ENCODE measurements at places on chromosomes 12 and 14.

DNA sequence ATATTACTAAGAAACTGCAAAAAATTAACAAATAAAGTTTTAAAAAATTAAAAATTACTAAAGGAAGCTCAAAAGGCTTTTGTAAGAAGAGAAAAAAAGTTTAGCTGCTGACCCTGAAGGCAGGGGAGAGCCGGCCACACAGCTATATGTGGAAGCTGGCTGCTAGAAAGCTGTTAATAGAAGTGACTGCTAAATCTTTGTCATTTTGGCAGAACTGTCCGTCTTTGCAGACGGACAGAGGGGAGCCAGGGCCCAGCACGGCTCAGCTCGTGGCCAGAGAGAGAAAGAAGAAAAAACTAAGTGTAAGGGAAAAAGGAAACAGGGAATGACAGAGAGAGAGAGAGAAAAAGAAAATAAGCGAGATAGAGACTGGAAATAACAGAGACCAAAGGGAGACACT, 27.9 kb downstream of the PRMT8 start:
- no peak for DNase-seq

DNA sequence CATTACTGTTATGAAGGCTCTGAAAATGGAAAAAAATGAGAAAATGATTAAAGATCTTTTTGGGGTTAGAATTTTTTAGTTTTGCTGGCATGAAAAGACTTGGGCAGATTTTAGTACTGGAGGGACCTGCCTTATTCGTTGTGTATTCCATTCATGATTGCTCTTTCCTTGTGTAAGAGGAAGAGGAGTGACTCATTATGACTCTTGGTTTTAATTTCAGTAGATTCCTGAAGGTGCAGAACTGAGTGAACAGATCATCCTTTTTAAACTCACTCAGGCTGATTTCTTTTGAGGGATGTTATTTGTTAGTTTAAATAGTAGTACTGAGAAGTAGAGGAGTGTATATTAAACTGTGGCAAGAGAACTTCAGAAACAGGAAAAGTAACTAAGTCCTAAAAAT, 41.6 kb downstream of the AKAP6 start:
- DNase-seq, result no peak

DNA sequence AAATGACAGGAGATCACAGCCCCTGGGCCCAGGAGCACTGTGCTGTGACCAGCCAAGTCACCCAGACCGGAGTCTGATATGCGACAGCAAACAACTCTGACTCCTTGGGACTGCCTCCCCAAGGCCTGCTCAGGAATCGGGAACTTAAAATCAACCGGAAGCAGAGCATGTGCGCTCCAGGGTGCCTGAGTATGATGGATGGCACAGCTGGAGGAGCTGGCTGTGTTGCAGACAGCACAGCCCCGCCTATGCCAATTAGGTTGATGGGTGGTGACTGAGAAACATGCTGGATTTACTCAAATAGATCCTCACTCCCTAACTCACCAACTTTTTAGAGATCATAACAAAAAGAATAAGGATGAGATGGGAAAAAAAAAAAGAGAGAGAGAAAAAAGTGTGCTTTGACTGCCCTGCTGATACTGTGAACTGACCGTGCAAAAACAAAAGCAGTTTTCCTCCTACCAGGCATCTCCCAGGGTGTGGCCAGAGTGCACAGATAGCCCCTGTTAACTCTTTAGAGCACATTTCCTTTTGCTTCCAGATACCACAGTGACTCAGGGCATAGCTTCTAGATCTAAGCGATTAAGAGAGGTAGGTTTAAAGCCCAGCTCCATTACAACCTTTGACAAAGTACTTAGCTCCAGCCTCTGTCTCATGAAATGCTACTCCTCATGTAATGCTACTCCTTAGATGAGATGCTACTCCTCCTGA, 27.4 kb upstream of the STON2 start:
- DNase-seq, result no peak

DNA sequence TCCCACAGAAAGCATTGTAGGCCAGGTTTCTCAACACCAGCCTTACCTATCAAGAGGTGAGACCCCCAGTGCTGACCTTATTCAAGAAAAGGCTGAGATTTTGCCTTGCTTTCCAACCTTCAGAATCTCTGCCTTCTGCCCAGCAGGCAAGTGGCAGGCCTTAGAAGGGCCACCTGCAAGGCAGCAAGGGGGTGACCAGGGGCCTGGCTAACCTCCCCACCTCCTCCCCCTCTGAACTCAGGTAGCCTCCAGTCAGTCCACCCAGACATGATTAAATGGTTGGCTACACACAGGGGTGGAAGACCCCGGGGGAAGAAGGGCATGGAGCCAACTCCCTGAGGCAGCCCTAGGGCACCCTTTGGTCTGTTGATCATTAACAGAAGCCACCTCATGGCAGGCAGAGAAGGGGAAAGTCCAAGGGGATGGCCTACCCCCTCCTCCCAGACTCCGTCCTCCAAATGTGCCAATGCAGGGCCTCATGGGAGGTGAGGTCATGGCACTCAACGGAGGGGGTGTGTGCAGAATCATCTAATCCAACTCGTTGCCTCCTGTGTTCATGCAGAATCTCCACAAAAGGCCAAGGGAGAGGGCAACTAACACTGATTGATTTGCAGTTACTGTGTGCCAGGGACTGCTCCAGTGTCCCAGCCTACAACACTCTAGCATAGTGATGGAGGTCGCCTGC, 8.5 kb downstream of the ZFP36L1 start:
- DNase-seq, result no peak

GRCh38 chr12:126108247-126108646, 1043.0 kb downstream of the AACS start:
- no peak for DNase-seq

DNA sequence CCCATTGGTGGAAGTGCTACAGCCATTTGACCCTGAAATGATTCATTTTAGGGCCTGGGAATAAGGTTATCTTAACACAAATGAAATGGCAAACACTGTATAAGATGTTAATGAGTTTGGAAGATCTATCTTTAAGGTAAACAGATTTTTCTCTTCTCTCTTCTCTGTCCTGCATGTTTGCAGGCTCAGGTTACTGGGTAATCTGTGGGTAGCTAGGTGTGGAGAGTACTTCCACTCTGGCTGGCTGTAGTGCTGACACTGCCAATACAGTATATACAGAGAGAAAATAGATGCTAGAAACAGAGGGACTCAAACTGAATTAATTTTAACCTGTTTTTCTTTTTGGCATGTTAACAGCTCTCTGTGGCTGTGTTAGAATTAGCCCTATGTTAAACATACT, 84.6 kb downstream of the SLC38A6 start:
- no peak for DNase-seq
